Stimulated activated effector memory CD8-positive, alpha-beta T cell treated with anti-CD3 and anti-CD28 coated beads, Interleukin-12 subunit alpha, Interleukin-12 subunit beta, amount 100 ng/mL, for 72 hours (primary cell): ENCODE measurements at places on chromosomes 11 and 22.

DNA sequence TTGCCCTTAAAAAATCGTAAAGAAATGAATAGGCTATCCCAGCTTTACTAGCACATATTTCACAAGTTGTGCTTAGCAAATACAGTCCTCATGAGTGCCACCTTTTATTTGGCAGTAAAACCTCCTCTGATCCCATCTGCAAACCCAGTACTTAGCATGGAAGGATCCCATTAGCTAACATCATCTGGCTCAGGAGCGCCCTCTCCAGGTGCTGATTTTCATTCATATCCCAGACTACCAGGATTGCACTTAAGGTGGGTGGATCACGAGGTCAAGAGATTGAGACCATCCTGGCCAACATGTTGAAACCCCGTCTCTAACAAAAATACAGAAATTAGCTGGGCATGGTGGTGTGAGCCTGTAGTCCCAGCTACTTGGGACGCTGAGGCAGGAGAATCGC lies 76.1 kb upstream of the PAX6 start:
- no peak for DNase-seq

- DNase-seq: peak; percentile 57
Measured at GRCh38 chr11:78715639-78716311, 141.1 kb upstream of the NARS2 start.

- no peak for DNase-seq
Measured at GRCh38 chr22:43811777-43812148, 342 bp downstream of the EFCAB6 start.

GRCh38 chr11:5059391-5059790 lies at the start of gene OR52E2:
Gene OR52E2 (minus strand): TSS chr11:5059627. CDS start chr11:5059627, 0 bp downstream.
- no peak for DNase-seq

DNA sequence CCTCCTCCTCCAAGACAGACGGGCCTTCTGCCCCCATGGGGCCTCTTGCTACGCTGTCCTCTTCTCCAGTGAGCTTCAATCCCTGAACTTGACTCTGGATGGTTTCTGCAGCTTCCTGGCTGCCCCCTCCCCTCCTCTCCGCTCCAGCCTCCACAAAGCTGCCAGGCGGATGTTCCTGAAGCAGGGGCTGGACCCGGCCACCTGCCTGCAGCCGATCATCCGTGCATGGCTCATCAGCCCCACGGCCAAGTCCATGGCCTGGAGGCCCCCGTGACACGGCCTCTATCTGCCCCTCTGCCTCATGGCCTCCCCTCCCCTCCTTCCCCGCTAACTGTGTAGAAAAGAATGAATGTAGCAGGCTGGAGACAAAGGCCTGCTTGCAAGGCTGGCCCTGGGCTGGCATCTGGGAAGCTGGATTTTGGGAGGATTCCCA lies 6.8 kb upstream of the SUN2 start:
- no peak for DNase-seq

DNA sequence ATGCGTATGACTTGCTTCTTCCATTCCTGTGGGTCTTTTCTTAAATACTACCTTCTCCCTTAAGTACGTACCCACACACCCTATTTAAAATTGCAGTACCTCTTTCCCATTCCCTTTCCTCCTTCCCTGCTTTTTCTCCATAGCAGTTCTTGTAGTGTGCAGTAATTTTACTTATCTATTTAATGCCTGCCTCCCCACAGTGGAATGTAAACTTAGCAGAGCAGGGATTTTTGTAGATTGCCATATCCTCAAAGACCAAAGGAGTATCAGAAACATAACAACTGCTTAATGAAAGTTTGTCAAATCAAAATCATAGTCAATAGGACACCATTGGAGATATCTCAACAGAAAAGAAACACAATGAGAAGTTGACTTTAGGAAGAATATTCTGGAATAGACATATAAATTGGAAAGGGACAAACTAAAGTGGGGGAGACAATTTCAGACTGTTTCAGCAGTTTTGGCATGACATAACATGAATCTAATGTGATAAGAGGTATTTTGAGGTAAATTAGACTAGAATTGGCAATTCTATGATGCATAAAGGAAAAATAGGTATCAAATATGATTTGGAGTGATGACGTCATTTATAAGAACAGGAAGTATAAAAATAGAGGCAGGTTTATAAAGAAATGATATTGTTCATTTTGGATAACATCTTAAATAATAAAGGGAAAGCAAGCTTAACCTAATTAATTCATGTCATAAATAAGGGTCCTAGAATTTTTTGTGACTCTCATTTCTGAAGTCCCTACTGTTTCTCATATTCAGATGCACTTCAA lies 188.4 kb downstream of the SOX6 start:
- DNase-seq: no peak

DNA sequence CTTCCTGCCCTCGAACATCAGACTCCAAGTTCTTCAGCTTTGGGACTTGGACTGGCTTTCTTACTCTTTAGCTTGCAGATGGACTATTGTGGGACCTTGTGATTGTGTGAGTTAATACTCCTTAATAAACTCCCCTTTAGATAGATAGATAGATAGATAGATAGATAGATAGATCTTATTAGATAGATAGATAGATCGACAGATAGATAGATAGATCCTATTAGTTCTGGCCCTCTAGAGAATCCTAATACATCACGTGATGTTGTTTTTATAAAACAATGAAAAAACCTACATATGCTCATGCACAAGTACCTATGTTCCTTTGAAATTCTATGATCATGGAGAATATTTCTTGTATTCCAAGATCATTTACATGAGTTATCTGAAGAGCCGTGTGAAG lies 23.9 kb downstream of the APOBEC3H start:
- DNase-seq: no peak

GRCh38 chr11:22711071-22711770 lies 44.8 kb downstream of the GAS2 start:
- DNase-seq: no peak

GRCh38 chr11:122488892-122489706 lies 166.4 kb upstream of the UBASH3B start:
- DNase-seq: no peak

GRCh38 chr22:29948385-29948769 lies 65.4 kb downstream of the MTMR3 start:
- DNase-seq: no peak

DNA sequence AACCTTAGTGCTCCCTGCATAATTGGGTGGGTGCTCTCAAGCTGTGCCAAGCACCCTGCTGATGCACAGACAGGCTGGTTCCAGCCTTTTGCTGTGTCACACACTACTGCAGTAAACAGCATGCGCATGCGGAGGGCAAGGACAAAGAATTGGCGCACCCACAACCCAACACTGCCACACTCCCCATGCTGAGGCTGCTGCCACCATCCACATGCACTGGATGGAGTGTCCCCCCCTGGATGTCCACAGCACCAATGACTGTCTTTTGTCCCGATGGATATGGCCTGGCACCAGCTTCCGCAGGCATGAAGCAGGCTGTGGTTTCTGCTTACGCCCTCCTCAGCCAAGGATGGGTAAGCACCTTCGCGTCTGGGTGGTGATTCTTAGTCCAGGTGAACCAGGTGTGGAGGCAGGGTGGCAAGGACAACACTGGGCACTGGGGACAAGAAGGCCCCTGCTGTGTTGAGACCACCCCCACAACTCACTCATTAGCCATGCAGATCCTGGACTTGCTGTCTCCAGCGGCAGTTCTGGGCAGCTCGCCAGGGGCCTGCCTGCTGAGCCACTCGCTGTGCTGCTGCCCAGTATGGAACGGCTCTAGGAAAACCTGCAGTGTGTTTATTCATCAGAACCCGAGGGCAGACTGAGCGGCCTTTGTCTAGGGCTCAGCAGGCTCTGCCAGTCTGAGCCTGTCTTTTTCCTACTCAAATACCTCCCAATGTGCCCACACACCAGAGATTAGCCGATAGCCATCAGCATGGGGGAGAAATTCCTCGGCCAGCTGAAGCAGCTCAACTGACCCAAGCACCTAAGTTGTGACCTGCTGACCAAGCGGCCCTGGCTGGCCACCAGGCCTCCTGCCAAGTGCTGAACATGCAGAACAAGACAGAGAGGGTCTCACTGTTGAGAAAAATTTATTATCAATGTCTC lies 8.2 kb upstream of the NAP1L4 start:
- DNase-seq: no peak

DNA sequence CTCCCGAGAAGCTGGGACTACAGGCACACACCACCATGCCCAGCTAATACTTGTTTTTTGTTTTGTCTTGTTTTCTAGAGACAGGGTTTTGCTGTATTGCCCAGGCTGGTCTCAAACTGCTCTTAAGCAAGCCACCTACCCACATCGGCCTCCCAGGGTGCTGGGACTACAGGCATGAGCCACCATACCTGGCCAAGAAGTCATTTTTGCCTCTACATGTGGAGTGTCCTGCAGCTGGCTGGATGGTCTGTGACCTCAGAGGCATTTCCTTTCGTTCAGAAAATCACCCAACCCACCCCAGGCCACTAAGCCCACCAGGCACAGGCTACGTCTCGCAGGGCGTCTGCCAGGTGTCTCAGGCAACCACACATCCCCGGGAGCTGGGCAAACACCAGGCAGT lies 12.8 kb downstream of the SHANK2 start:
- DNase-seq: no peak

GRCh38 chr11:7630002-7630401 lies 43.3 kb downstream of the CYB5R2 start:
- DNase-seq: no peak

DNA sequence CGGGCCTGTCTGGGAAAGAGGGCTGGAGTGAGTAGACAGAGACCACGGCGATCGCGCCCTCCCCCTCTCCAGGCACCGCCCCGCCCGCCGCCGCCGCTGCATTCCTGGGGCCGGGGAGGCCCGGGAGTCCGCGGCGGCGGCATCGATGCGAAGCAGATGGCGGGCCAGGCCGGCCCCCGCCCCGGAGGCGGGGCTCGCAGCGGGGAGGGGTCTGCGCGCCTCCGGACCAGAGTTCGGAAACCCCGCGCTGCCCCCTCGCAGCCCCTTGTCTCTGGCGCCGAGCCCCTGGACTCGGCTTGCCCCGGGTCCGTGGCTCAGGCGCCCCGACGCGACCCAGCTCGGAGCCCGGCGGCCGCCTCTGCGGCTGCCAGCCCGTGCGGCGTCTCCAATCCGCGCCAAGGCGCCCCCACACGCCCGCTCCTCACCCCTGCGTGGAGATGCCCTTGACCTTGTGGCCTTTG lies 1.3 kb downstream of the SCARF2 start:
- DNase-seq: no peak

DNA sequence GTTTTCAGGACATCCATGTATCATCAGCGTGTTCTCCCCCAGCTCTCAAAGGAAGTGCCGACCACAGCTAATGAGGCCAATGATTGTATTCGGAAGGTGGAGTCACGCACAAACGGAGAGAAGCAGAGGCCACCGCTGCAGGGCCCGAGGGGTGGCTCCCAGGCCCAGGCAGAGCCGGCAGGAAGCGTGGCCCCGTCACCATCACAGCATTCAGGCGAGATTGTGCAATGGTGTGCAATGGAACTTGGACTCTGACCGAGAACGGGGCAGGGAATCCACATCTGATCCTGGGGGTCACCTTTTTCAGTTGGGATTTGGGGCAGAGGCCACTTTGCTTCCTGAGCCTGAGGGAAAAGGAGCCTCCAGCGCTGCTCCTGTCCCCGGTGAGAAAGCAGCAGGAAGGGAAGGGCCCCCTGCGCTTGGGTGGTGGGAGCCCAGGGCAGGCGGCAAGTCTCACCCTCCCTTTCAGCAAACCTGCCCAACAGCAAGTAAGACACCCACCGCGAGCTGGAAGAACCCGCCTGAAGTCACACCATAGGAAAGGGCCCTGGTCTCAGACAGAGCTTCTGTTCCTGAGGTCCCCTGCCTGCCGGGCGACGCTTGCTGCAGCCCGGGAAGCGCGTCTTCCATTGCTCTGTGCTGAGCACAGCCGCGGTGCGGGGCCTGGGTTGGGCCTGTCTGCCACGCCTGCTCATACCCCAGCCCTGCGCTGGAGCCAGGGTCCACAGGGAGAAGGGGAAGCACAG lies 1430.7 kb downstream of the BRD1 start:
- DNase-seq: no peak

DNA sequence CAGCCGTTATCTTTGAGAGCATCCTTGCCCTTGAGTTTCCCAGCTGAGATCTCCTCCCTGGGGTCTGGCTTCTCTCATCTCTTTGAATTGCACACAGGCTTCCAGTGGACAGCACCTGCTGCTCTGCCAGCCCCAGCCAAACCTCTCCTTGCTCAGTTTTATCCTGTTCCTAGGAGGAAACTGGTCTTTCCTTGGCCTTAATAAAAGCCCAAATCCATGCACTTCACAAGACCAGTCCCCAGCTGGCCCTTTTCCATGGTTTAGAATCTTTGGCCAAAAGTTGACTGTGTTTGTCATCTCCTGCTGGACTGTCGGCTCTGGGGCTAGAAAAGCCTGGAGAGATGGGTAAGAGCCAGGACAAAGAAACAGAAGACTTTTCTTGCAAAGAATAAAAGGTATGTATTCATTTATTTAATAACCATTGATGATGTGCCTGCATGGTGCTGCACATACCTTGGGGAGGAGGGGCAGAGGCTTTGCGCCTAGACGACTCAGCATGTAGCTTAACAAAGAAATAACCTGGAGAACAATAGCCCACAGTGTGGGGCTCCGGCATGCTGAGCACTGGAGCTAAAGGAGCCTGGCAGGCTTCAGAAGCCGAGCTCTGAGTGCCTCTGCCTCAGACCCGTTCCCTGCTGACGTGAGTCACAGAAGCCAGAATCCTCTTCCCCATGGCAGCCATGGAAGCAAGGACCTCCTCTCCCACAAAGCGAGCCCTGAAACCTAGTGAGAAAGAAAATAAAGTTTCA lies 319.3 kb upstream of the B3GAT1 start:
- DNase-seq: no peak

- DNase-seq: peak; percentile 42
Measured at GRCh38 chr22:46754110-46754799, 8.2 kb upstream of the TBC1D22A start.

GRCh38 chr11:47052165-47052564 lies 115.6 kb downstream of the CSTPP1 start:
- DNase-seq: no peak

DNA sequence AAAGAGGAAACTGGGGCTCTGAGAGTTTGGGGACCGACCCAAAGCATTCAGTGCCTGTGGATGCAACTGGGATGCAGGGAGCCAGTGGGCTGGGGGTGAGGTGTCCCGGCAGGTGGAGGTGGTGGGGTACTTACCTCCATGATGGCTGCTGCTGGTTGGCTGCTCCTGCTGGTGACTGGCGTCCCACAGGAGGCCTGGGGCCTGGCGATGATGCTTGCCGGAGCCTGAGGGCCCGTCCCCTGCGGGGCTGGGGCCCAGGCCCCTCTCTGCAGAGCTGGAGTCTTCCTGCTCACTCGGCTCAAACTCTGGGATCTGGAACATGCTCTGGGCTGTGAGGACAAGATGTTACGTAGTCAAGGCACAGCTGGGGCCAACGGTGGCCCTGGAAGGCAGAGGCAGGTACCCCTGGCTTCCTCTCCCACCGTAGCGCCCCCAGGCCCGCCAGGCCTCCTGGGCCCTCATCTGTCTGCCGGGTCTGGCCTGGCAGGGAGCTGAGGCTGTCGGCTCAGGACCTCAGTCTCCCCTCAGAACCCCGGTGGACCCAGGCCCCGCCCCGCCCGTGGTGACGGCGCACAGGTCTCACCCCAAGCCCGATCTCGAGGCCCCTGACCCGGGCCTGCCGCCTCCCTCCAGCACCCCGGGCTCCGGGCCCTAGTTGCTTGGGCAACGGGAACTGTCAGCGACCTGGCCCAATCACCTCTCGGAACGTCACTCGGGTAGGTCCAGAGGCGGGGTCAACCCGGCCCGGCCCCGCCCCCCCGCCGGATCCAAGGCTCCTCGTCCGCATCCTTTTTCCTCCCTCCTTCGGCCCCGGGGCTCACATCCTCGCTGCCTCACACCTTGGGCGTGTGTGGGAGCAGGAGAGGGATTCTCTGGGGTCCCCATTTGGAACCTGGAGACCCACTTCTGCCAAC lies at the start of gene BAD:
TSS of gene BAD (minus strand) at position 618 of the 914 bp plus-strand sequence. CDS start at position 321, 297 bp downstream.
- peak; percentile 94 for DNase-seq

- DNase-seq: no peak
Measured at GRCh38 chr11:67195971-67196456, 70.3 kb upstream of the GRK2 start.
